ENCODE measurements at places on chromosomes 2 and 18.

GRCh38 chr2:50547521-50547920 is 484.4 kb downstream of the NRXN1 start:
- no peak for DNase-seq

- no peak for DNase-seq
These were observed 127.4 kb upstream of the ZSWIM2 start for GRCh38 chr2:186976329-186976728.

GRCh38 chr2:80515964-80516363 is 211.4 kb upstream of the LRRTM1 start:
- no peak for DNase-seq

GRCh38 chr2:224796695-224797305 is 80.6 kb upstream of the CCDC195 start:
- DNase-seq: no peak

- DNase-seq: no peak
These were observed 76.2 kb downstream of the KIAA2012 start for GRCh38 chr2:202149155-202149762.

GRCh38 chr2:2826209-2826551 is 495.1 kb upstream of the MYT1L start:
- no peak for DNase-seq

DNA sequence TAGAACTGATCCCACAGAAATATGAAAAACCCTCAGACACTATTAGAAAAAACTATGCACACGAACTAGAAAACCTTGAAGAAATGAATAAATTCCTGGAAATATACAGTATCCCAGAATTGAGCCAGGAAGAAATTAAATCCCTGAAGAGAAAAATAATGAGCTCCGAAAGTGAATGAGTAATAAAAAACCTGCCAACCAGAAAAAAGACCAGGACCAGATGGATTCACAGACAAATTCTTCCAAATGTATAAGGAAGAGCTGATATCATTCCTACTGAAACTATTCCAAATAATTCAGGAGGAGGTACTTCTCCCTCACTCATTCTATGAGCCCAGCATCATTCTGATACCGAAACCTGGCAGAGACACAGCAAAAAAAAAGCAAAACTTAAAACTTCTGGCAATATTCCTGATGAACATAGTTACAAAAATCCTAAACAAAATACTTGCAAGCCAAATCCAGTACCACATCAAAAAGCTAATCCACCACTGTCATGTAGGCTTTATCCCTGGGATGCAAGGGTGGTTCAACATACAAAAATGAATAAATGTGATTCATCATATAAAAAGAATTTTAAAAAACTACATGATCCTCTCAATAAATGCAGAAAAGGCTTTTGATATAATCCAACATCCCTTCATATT is 1397.6 kb upstream of the DDX18 start:
- peak; percentile 59 for DNase-seq

GRCh38 chr2:101961338-101962191 is 30.2 kb upstream of the IL1R2 start:
- no peak for DNase-seq

GRCh38 chr18:43049021-43049420 is 66.5 kb downstream of the RIT2 start:
- no peak for DNase-seq

- peak; percentile 95 for DNase-seq
These were observed 48.1 kb downstream of the C2orf42 start for GRCh38 chr2:70142590-70143313.

- no peak for DNase-seq
These were observed 1.0 kb upstream of the ZNF532 start for GRCh38 chr18:58863539-58864145.

GRCh38 chr18:32761231-32761630 is 11.6 kb downstream of the KLHL14 start:
- no peak for DNase-seq

- no peak for DNase-seq
These were observed 55.1 kb downstream of the CYP27C1 start for GRCh38 chr2:127164761-127165538.

DNA sequence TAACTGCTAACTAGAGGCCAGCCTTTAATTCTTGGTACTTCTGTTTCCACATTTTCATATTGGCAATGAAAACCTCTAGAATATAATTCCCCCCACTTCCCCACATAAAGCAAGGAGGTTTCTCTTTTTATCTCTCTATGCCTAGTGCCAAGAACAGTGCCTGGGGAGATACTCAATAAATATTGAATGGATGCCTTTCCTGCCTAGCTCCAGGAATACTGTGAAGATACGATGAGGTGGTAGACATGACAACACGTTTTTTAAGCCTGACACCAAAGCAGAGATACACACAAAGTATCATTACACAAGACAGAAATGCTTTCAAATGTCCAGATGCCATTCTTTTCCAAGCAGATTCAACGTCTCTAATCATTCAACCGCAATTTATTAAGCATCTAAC is 535.5 kb downstream of the XIRP2 start:
- DNase-seq: no peak

DNA sequence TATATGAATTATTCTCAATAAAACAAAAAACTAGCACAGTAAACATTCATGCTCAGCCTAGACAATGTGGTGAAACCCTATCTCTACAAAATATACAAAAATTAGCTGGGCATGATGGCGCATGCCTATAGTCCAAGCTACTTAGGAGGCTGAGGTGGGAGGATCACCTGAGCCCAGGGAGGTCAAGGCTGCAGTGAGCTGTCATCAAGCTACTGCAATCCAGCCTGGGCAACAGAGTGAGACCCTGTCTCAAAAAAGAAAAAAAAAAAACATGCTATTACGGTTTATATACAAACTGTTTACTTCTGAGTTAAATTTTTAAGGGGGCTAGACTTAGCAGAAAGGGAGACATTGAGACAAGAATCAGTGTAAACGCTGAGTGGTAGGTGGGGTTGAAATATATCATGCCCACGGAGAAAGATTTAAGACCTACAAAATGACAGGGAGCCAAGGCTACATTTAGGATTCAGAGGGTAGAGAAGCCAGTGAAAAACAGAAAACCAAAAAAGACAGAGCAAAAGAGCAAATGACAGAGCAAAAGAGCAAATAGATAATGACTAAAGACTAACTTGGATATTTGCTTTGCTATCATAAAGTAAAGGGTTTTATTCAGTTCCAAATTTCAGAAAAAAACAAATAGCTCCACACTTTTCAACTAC is 7.5 kb downstream of the TTC32 start:
- no peak for DNase-seq

DNA sequence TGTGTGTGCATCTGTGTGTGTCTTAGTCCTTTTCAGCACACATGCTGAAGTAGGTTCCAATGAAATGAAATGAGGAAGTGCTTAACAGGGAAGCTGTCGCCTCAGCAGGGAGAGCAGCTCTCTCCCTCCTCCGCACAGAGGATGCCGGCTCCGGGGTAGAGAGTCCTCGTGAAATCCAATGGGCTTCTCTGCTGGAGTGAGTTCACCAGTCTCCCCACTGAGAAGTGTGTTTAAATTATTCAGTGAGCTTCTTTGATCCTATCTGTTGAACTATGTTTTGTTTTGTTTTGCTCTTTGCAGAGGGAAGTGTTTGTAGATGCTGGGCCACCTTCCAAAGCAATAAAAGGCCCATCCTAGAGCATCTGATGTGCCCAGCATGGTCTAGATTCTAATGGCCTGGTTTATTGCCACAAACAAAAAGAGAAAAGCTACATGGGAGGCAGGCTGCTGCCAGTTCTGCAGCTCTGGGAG is 6.7 kb downstream of the PPP1R7 start:
- no peak for DNase-seq

DNA sequence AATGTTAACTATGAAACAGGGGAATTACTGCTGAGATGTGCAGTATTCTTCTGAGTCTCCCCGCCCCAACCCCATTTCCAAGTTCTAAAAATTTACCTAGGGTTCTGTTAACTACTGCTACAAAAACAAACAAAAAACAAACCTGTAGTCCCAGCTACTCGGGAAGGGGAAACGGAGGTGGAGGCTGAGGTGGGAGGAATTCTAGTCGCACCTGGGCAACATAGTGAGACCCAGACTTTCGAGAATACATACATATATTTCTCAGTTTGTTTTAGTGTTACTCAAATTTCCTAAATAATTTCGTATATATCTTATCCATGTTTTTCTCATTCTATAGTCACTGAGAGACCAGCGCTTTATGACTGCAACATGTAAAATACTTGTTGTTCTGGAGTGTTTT is 989 bp downstream of the STAM2 start:
- DNase-seq: no peak

GRCh38 chr2:238160206-238161129 is 1.7 kb downstream of the ERFE start:
- DNase-seq: no peak

- no peak for DNase-seq
These were observed 21.8 kb upstream of the IL1R1 start for GRCh38 chr2:102120701-102121159.

GRCh38 chr2:241350878-241351639 is 5.0 kb upstream of the FARP2 start:
- no peak for DNase-seq

DNA sequence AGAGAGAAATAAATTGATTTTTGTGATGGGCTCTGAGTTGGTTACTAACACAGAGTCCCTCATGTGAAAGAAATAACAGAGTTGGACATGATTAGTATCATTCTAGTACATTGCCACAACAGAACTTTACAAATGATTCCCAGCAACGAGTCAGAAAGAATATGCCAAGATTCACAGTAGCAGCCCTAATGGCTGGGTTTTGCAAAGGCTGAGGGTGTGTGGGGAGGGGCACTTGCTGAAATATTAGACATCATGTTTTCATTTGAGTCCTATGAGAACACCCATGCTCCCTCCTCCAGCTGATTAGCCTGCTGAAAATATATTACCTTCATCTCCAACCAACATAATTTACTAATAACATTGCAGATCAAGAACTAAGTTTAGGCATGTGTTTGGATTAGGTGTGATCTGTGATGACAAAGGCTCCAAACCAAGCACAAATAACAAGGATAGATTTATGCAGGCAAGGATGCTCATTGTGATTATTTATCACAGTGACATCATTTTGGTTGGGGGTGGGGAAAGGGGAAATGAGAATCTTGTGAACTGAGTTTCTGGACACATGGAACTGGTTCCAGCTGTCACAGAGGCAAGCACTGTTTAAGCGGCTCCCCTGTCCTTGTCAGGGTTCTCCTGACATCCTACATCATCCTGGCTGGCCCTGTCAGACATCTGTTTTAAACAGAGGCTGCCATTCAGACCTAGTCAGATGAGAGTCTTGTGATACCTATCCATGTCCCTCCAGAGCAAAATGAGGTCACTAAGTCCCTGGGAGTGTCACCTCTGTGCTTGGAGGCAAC is 205.8 kb upstream of the NCKAP5 start:
- no peak for DNase-seq

DNA sequence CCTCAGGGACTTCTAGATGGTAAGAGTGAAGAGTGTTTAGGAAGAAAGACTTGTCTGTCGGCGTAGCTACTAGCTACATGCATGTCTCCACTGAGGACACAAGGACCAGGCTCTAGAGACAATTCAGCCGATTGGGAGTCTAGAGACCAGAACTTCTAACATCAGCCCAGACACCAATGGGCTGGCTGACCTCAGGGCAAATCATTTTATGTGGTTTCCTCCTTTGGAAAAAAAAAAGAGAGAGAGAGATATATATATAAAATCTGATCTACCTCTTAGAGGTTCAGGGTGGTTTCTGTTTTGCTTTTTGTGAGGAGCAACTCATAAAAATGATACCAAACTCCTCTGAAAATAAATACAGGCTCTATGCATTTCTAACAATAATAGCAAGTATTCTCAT is 212.8 kb downstream of the BCL2 start:
- DNase-seq: no peak

GRCh38 chr2:120641366-120641771 is 94.3 kb upstream of the GLI2 start:
- DNase-seq: no peak

DNA sequence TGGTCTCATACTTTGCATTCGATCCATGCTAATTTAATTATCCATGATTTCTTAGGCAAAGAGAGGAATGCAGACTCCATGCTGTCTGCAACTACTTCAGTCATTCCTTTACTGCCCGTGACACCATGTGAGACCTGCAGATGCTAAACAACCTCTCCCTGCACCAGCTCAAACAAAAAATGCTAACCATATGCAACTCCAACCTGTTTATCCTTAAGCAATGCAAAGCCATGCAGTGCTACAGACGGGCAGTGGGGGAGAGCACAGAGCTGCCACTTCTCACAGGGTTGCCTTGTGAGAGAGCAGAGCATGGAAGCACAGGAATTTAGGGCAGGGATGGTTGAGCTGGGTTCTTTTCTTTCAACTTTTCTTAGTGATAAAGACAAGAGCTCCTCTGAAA is 74.9 kb upstream of the KLHL14 start:
- DNase-seq: peak; percentile 32

DNA sequence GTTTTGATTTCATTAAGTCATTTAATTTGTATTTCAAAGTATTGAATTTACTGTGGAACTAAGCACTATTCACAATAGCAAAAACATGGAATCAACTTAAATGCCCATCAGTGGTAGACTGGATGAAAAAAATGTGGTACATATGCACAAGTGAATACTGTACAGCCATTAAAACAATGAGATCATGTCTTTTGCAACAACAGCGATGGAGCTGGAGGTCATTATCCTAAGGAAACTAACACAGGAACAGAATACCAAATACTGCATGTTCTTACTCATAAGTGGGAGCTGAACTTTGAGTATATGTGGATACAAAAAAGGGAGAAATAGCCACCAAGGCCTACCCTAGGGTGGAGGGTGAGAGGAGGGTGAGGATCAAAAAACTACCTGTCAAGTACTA is 164.4 kb downstream of the BABAM2 start:
- DNase-seq: no peak

- DNase-seq: no peak
These were observed 124.2 kb upstream of the ZNF516 start for GRCh38 chr18:76619261-76619620.
